ENCODE measurements at places on chromosomes 16 and 17. TPM values are rescaled to one million over a fixed set of nuclear protein-coding genes. Genes with fewer than 3 reads are reported as not detected.

Gene PPL
- total RNA-seq = 28.2 TPM

Gene LYRM1
- 38.4 TPM for total RNA-seq

Gene CD79B
- total RNA-seq = 0.48 TPM

Gene SLC13A5
- 1.5 TPM for total RNA-seq

Gene ZMYND15
- 0.99 TPM for total RNA-seq

Gene TRIM37
- 18.7 TPM for total RNA-seq

- no peak for DNase-seq
- H3K27me3 ChIP-seq = no peaks in the 10 kb centered on the region
- H3K4me1 ChIP-seq = no peaks in the 10 kb centered on the region
- H3K36me3 ChIP-seq = no peaks in the 10 kb centered on the region
- no peak overlapping the region for H3K4me3 ChIP-seq
Measured at GRCh38 chr17:14359163-14360020, 58.5 kb downstream of the HS3ST3B1 start.

GRCh38 chr17:37541880-37542660 is 52.4 kb downstream of the DUSP14 start:
- H3K4me3 ChIP-seq = no peak overlapping the region
- no peaks in the 10 kb centered on the region for H3K27me3 ChIP-seq
- H3K36me3 ChIP-seq = no peaks in the 10 kb centered on the region
- no peak overlapping the region for H3K27ac ChIP-seq
- peaks cover 1% of the 10 kb centered on the region for H3K4me1 ChIP-seq
- no peak for DNase-seq

DNA sequence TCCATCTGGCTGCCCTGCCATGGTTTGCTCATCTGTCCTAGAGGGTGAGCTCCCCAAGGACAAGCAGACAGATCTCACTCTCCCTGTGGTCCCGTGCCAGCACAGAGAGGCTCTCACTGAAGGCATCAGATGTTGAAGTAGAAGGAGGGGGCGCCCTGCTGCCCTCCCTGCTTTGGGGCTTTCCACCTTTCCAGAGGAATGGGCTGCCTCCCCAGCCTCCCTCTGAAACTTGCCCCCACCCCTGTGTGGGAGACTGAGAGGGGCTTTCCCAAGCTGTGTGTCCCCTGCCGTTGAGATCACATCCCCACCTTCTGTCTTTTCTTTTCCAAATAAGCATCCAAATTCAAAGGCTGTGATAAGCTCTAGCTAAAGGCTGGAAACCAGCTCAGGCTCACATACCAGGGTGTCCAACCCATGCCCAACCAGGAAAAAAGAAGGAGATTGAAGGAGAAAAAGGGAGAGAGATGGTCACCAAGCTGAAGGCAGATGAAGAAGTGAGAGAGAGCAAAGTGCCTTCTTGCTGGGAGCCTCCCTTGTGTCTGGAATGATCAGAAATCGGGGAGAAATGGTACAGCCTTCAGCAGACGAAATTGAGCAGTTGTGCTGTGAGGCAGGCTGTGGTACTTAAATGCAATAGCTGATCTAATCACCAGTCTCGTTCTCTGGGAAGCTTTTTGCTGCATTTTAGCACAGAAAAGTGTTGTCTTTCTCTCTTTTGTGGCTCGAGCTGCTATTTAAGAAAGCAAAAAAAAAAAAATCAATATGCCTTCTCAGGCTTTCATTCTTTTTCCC is 145.9 kb upstream of the LHX1 start:
- no peak overlapping the region for H3K27ac ChIP-seq
- H3K4me1 ChIP-seq = no peaks in the 10 kb centered on the region
- no peak overlapping the region for H3K4me3 ChIP-seq
- DNase-seq = no peak
- no peaks in the 10 kb centered on the region for H3K27me3 ChIP-seq
- no peaks in the 10 kb centered on the region for H3K36me3 ChIP-seq

DNA sequence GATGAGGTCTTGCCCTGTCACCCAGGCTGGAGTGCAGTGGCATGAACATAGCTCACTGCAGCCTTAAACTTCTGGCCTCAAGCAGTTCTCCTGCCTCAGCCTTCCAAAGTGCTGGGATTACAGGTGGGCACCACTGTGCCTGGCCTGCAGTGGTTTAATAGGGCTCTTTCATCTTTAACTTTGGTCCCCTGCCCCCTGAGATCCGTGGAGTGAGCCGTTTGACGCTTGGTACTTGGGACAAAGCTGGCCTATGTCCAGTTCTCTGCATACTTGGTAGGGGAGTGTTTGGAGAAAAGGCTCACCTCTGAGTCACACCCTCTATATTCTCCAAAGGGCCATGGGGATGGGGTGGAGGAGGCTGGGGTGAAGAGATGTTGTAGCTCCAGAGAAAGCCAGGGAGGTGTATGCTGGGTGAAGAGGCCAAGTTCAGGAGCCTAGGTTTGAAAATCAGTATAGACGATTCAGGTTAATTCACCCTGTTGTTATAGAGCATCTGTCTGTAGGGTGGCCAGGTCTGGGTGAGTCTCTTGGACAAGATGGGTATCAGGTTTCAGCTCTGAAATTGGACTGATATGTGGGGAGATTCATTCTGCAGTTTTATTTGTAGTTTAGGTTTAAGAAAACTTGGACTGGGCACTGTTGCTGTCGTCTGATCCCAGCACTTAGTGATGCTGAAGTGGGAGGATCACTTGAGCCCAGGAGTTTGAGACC is 17.6 kb downstream of the ABCC1 start:
- no peak for DNase-seq
- no peak overlapping the region for H3K4me3 ChIP-seq
- H3K27ac ChIP-seq = no peak overlapping the region
- no peaks in the 10 kb centered on the region for H3K36me3 ChIP-seq
- H3K4me1 ChIP-seq = peaks cover 10% of the 10 kb centered on the region

DNA sequence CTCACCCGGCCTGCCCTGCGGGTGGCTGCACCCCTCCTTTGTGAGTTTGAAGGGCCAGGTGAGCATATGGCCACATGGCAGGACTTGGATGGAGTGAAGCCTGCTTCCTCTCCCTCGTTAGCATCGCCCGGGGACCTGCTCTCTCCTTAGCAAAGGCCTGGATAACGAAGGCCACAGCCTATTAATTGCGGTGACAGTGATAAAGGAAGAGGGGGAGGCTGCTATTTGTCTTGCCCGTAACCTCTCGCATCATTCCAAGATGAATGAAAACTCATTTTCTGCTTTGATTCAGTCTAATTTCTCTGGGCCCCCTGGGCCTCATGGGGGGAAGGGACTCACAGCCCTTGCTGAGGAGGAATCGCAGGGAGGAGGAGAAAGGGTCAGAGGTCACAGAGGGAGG is 68.5 kb upstream of the LHX1 start:
- H3K27ac ChIP-seq = no peak overlapping the region
- DNase-seq = no peak
- H3K4me1 ChIP-seq = no peaks in the 10 kb centered on the region
- no peaks in the 10 kb centered on the region for H3K36me3 ChIP-seq
- no peaks in the 10 kb centered on the region for H3K27me3 ChIP-seq
- no peak overlapping the region for H3K4me3 ChIP-seq

DNA sequence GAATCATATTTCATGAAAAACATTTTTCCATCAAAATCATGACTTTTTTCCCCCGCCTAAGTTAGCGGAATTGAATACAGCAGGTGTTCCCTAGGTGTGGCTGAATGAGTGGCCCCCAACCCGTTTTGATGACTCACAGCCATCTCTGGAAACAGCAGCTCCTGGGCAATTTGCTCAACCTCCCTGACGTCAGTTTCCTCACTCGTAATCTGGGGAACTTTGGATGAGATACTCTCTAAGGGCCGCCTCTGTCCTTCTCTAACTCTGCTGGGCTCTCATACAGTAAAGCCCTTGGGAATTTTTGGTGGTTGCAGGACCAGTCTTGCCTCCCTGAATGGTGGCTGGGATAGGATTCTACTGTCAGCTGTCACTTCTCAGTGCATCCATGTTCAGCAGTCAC is 11.6 kb upstream of the NTN1 start:
- no peaks in the 10 kb centered on the region for H3K4me1 ChIP-seq
- no peaks in the 10 kb centered on the region for H3K27me3 ChIP-seq
- no peak overlapping the region for H3K27ac ChIP-seq
- H3K36me3 ChIP-seq = no peaks in the 10 kb centered on the region
- no peak overlapping the region for H3K4me3 ChIP-seq

GRCh38 chr17:49556223-49556943 is 19.3 kb upstream of the NXPH3 start:
- no peaks in the 10 kb centered on the region for H3K27me3 ChIP-seq
- peak; percentile 70 for DNase-seq
- no peaks in the 10 kb centered on the region for H3K4me1 ChIP-seq
- H3K27ac ChIP-seq = no peak overlapping the region

DNA sequence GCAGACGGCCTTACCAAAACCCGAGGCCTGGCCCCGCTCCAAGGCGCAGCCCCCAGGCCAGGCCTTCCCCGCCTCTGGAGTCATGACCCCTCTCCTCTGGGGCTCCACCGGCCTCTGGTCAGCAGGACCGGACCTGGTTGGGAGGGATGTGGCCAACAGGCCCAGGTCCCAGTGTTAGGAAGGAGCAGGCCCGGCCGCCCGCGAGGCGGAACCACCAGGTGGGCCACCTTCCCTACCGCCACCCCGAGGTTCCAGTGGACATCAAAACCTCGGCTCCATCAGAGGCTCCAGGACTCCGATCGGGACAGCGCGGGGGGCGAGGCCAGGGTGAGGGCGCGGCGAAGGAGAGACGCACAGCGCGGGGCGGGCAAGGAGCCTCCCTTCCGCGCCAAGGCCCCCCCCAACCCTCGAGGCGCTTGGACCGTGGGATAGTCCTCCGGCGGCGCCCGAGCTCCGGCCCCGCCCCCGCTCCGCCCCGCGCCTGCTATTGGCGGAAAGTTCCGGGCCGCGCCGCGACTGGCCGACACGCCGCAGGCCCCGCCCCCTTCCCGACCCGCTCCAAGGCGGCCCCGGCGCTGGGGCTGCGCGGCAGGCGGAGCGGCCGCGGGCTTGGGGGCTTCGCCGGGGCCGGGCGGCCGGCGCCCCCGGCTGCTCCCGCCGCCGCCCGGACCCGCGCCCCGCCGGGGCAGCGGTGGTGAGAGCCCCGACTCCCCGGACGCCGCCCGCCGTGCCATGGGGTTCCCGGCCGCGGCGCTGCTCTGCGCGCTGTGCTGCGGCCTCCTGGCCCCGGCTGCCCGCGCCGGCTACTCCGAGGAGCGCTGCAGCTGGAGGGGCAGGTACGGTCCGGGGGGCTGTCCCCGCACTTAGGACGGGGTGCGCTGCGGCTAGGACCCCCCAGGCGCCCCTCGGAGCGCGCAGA is at the start of gene METRN:
Gene METRN (plus strand): TSS at position 561 of the 919 bp plus-strand sequence. CDS start 172 bp downstream, at position 733.
- DNase-seq = peak; percentile 91
- peaks cover 19% of the 10 kb centered on the region for H3K4me1 ChIP-seq
- peak within 1 kb of the TSS; percentile 46 for H3K4me3 ChIP-seq
- no peaks in the 10 kb centered on the region for H3K36me3 ChIP-seq
- H3K27ac ChIP-seq = no peak within 1 kb of the TSS

DNA sequence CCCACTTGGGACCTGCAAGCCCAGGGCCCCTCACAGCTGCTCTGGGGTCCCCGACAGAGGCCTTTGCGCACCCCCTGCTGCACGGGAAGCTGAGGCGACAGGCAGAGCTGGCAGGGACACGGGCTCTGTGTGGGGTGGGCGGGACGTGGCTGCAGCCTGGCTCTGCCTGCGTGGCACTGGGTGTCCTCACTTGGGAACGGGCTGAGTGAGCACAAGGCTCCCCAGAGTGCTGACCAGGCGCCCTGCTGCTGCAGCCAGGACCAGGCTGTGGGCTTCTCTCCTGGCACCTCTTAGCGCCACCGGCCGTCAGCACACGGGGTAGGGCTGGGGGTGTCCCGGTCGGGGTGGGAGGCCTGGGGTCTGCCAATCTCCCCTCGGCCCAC is 6.6 kb downstream of the C1QTNF8 start:
- no peaks in the 10 kb centered on the region for H3K36me3 ChIP-seq
- no peak overlapping the region for H3K27ac ChIP-seq
- no peaks in the 10 kb centered on the region for H3K27me3 ChIP-seq
- H3K4me1 ChIP-seq = peaks cover 5% of the 10 kb centered on the region
- DNase-seq = no peak

- H3K36me3 ChIP-seq = no peaks in the 10 kb centered on the region
- H3K4me1 ChIP-seq = peaks cover 4% of the 10 kb centered on the region
- DNase-seq = no peak
- no peaks in the 10 kb centered on the region for H3K27me3 ChIP-seq
Measured at GRCh38 chr16:25110387-25110947, 1.1 kb upstream of the LCMT1 start.

DNA sequence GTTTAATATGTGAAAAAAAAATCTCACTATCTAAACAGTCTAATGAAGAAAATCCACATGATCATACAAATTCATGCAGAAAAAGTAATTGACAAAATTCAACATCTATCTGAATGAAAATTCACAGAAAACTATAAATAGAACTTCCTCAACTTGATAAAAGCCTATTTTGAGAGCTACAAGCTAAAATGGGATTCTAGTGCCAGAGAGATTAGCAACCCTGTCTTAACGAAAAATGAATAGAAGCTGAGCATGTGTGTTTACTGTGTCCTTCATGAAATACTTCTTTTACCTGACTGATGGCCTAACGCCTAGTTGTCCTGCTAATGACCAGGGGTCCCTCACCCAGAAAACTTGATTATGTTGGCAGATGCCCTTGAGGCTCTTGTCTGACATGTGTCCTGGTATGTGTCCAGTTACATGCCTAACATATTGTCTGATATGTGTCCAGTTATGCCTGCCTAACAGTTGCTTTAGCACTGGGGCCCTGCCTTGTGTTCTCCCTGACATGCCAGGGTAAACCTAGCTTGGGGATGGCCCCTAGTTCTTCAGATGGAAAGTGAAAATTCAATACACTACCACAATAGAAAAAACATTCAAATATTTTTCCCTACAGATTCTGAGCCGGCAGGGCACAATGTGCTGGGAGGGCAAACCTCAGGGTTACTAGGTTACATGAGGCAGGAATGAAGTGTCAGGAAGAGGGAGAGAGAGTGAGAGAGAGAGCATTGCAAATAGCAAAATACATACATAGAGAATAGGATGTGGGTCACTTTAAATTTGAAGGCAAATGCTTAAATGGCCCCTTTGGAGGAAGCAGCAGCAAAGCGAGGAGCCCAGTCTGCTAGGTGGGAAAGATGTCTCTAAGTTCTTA is 834.0 kb downstream of the CDH11 start:
- DNase-seq = no peak
- H3K4me1 ChIP-seq = no peaks in the 10 kb centered on the region
- H3K27me3 ChIP-seq = no peaks in the 10 kb centered on the region
- no peak overlapping the region for H3K4me3 ChIP-seq
- no peaks in the 10 kb centered on the region for H3K36me3 ChIP-seq

- H3K4me3 ChIP-seq = no peak overlapping the region
- H3K4me1 ChIP-seq = peaks cover 4% of the 10 kb centered on the region
- no peaks in the 10 kb centered on the region for H3K36me3 ChIP-seq
- no peaks in the 10 kb centered on the region for H3K27me3 ChIP-seq
- DNase-seq = no peak
Measured at GRCh38 chr16:4915226-4915761, 21.7 kb downstream of the PPL start.

DNA sequence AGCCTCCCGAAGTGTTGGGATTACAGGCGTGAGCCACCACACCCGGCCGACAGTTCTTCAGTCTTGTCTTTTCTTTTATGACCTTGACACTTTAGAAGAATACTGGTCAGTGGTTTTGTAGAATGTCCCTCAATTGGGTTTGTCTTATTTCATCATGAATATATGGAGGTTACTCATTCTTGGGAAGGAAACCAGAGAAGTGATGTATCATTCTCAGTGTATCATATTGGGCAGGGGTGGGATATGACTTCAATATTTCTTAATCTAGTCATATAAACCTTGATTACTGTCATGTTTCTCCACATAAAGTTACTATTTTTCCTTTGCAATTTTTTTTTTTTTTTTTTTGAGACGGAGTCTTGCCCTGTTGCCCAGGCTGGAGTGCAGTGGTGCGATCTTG is 36.9 kb downstream of the SNTB2 start:
- no peaks in the 10 kb centered on the region for H3K4me1 ChIP-seq
- DNase-seq = no peak
- H3K4me3 ChIP-seq = no peak overlapping the region
- H3K27ac ChIP-seq = no peak overlapping the region
